ENCODE measurements at places on chromosomes 2 and 18.

- no peak for DNase-seq
Observed at GRCh38 chr2:197251576-197251975, 59.0 kb downstream of the ANKRD44 start.

GRCh38 chr2:160469164-160469563 is 24.4 kb downstream of the RBMS1 start:
- DNase-seq = no peak

DNA sequence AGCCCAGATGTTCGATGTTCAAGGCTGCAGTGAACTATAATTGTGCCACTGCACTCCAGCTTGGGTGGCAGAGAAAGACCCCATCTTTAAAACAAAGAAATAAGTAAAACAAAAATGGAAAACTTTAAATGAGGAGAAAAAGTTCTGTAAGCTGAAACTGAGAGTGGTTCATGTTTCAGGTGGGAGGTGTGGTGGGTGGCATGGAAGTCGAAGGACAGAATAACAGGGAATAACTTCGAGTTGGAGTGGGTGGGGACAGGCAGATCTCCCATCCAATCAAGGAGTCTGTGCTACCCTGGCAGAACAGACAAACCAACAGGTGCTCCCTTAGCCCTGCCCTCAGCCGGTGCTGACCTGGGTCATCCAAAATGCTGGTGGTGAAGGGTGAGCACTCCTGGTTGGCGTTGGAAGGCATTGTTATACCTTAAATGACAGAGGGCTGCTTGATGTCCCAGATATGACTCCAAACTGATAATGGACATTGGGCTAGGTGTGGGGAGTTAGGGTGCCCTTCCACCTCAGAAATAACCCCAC is 328.4 kb downstream of the DYSF start:
- no peak for DNase-seq

GRCh38 chr2:47455411-47455810 is 52.5 kb downstream of the MSH2 start:
- no peak for DNase-seq

- DNase-seq = no peak
Observed at GRCh38 chr2:196208915-196209314, 37.5 kb upstream of the STK17B start.

GRCh38 chr18:48843162-48843561 is 107.6 kb downstream of the SMAD7 start:
- no peak for DNase-seq
